ENCODE measurements at places on chromosomes 11 and 22. TPM values are rescaled to one million over a fixed set of nuclear protein-coding genes. Genes with fewer than 3 reads are reported as not detected.

The GRM5 gene
- polyA plus RNA-seq: not detected

The GGTLC3 gene
- polyA plus RNA-seq: 0.22 TPM

The CASP5 gene
- not detected for polyA plus RNA-seq

DNA sequence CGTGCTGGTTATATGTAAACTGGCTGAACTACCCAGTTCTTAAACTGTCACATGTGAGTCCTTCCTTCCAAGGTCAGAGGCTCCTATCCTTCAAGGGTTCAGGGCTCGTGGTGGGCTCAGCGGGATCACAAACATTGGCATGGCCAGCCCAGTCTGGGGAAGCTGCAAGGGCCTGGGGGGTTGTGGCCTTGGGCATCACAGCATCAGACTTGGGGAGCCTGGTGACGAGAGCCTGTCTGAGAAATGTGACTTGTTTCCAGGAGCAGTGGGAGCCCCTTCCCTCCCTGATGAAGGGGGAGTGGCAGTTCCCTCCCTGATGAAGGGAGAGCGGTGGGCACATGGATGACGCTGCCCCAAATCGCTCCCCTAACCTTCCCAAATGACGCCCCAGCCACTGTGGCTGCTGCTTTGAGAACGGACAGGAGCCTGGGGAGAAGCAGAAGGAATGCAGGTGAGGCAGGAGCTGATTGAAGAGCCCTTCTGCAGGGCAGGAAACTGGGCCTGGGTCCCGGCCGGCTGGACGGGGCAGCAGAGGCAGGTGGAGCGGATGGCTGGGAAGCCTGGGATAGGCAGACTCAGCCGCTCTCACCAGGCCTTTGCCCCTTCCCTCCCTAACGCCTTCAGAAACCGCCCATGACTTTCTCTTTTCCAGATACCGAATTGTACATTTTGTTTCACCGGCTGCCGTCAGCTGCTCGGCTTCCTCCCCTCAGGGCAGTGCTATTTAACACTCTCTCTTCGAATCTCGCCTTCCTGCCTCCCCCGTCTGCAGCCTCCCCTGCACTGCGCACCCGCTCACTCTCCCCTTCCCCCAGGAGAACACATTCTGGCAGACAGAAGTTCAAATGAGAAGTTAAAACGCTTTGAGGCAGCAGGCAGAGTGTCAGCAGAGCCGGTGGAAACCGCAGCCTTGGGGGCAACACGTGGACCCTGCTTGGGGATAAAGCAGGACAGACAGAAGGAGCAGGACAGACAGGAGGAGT, 1486.7 kb downstream of the BRD1 start:
- H3K27me3 ChIP-seq: peaks cover 11% of the 10 kb centered on the region
- H3K27ac ChIP-seq: no peak overlapping the region
- no peaks in the 10 kb centered on the region for H3K4me1 ChIP-seq

DNA sequence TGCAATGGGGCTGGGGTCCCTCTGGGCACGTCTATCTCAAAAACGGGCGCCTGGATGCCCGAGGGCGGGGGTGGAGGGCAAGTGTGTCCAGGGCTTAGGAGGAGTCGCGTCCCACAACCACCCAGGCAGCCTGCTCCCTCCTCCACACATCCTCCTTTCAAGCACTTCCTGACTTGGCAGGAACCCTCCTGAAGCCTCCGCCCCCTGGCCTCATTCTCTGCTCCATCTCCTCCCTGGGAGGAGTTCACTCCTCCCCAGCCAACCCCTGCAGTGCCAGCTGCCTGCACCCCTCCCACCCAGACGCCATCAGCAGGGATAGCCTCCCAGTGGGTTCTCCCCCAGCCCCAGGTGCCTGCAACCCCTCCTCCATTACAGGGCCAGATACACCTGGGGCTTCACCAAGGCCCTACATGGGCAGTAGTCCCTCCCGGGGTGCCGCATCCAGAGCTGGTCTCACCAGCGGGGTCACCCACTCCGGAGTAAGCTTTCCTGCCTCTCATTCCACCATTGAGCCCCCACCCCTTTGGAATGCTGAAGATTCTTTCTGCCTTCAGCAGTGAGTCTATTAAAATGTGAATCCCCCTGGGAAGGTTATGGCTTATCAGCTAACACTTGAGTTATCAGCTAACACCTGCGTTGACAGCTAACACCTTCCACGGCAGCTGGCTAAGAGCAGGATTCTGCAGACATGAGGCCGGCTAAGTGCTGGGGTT, 24.4 kb downstream of the RTN4R start:
- DNase-seq: no peak
- peaks cover 63% of the 10 kb centered on the region for H3K27me3 ChIP-seq
- no peak overlapping the region for H3K27ac ChIP-seq
- no peaks in the 10 kb centered on the region for H3K4me1 ChIP-seq
- no peak overlapping the region for H3K4me3 ChIP-seq

DNA sequence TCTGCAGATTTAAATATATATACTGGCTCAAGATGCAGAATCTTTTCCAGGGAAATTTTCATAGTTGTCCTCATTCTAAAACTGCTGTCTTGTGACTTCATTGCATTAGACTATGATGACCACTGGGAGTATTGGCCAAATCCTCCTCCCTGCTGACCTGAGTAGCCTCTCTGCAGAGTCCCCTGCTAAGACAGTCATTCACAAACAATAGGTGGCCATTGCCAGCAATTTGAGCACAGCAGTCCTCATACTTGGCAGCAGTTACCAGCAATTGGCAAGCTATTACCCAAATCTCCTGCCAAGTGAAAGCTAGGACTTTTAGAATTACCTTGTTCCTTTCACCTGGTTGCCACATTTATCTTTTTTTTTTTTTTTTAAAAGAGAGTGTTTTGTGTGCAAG, 325.8 kb downstream of the FAT3 start:
- no peaks in the 10 kb centered on the region for H3K36me3 ChIP-seq
- H3K27ac ChIP-seq: no peak overlapping the region

- H3K27ac ChIP-seq: no peak overlapping the region
- H3K27me3 ChIP-seq: no peaks in the 10 kb centered on the region
- no peaks in the 10 kb centered on the region for H3K4me1 ChIP-seq
- no peaks in the 10 kb centered on the region for H3K36me3 ChIP-seq
Measured at GRCh38 chr11:28231475-28231874, 123.3 kb downstream of the METTL15 start.

DNA sequence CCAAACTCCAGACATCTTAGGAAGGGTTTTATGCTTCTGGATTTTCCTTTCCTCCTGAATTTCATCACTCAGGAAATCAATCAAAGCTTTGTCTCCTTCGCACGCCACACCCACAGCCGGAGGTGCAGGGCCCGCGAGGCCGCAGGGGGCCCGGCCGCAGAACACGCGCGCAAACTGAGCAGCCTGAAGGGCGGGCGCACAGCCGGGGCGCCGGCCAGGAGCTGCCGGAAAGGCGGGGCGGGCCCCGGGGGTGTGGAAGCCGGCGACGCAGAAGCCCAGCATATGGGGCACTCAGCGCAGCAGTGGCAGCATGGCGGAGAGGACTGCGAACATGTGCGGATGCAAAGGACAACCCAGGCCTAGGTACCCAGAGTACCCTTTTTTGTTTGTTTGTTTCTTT, 33.1 kb upstream of the SPTBN2 start:
- no peak overlapping the region for H3K4me3 ChIP-seq
- H3K36me3 ChIP-seq: peaks cover 3% of the 10 kb centered on the region
- DNase-seq: no peak
- H3K27me3 ChIP-seq: no peaks in the 10 kb centered on the region

DNA sequence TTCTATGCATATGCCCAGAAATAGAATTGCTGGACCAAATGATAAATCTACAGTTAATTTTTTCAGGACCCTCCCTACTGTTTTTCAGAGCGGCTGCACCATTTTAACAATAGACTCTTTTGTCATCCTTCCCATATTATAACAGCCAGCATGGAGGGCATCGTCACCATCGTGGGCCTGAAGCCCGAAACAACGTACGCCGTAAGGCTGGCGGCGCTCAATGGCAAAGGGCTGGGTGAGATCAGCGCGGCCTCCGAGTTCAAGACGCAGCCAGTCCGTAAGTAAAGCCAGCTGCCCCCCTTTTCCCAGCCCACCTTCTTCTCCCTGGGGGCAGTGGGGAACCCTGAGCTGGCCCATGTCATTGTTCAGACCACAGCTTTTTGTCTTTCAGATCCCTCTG, 79.5 kb upstream of the TTC12 start:
- H3K27ac ChIP-seq: no peak overlapping the region
- no peak overlapping the region for H3K4me3 ChIP-seq
- DNase-seq: no peak
- H3K4me1 ChIP-seq: no peaks in the 10 kb centered on the region
- no peaks in the 10 kb centered on the region for H3K36me3 ChIP-seq

DNA sequence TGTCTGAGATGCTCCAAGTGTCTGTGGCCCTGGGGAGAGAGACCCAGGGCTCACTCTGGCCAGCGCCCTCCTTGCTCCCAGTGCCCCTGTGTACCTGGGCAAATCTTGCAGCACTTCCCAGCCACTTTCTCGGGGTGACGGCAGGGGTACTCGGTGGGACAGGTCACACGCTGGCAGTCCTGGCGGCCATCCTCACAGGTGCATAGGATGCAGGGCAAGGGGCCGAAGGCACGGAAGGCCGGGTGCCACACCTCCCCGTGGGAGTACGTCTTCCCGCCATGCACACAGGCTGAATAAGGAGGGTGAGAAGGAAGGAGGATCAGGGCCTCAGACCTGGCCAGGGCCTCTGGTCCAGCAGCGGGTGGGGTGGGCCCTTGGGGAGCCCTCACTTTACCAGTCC, 28.0 kb downstream of the CHRDL2 start:
- H3K4me1 ChIP-seq: no peaks in the 10 kb centered on the region
- H3K27ac ChIP-seq: no peak overlapping the region
- DNase-seq: no peak
- H3K4me3 ChIP-seq: no peak overlapping the region

All from HepG2 (cell line).